WERI-Rb-1 (cell line): ENCODE measurements at places on chromosomes 6 and 20.

DNA sequence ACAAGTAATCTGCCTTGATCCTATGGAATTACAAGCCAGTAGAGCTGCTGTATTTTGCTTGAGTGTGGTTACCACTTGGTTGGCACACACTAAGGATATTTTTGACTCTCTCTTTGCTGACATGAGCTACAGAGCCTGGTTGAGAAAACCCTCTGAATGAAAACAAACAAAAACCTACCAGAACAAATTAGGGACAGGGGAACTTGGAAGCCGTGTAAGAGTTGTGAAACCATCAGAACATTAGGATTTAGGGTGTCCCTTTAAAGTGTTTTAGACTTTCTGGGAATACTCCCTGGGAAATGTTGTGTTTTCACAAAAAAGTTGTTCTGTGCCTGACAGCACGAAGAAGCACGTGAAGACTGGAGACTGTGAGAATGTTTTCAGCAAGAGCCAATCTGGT, 20.5 kb upstream of the PDE7B start:
- DNase-seq: no peak

DNA sequence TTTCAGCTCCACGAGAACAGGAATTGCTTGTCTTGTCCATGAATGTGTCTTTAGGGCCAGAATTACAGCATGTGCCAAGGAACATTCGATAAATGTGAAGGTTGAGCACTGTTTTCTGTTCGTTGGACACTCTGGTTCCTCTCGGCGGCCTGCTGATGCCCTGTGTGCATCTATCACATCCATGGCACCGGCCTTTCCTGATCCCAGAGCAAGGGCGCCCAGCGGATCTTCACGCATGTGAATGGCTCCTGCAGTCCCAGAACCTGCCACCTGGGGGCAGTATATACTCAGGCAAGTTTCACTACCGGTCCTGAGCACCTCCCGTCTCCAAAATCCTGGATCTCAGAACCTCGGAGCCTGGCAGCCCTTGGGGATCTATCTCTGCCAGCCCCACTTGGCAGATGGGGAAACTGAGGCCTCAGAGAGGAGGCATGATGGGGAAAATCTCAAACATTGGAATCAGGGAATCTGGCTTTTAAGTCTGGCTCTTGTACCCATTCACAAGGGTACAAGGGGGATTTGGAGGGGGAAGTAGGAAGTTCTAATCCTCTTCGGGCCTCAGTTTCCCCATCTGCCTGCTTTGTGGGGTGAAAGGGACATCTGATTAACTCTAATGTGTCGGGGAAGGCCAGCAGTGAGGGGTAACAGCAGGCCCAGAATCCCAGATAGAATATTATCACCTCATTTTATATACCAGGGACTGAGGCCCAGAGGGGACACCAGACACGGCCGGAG, 4.3 kb upstream of the CEBPB start:
- peak; percentile 93 for DNase-seq

DNA sequence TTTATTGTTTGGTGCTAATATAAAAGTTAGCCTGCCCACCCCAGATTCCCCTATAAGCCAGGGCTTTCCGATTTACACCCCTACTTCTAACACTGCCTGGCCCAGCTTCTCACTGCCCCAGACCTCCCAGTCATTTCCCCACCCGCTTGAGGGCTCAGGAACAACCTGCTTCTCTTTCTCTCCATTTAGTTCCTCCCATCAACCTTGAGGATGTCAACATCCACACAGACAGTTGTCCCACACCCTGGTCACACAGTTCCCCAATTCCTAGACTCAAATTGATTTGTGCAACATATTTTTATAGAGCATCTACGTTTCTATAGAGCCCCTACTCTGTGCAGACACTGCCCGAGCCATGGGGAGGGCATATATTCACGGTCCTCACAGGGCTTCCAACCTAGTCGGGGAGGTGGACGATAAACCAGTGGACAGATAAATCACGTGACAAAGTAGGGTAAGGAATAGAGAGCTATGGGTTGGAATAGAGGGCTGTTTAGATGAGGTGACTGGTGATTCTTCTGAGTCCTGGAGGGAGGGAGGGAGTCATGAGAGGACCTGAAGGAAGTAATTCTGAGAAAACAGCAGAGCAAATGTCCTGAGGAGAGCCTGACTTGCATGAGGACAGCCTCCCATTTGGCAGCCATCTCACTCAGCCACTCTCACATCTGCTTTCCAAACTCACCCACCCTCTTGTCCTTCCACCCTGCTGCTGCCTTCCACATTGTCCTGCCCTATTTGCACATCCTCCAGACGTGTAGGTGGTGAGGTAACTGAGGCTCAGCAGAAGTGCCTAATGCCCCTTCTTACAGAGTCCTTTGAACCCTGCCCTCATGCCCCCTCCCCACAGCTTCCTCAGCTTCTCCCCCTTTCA, 6.3 kb downstream of the GABRR2 start:
- no peak for DNase-seq

DNA sequence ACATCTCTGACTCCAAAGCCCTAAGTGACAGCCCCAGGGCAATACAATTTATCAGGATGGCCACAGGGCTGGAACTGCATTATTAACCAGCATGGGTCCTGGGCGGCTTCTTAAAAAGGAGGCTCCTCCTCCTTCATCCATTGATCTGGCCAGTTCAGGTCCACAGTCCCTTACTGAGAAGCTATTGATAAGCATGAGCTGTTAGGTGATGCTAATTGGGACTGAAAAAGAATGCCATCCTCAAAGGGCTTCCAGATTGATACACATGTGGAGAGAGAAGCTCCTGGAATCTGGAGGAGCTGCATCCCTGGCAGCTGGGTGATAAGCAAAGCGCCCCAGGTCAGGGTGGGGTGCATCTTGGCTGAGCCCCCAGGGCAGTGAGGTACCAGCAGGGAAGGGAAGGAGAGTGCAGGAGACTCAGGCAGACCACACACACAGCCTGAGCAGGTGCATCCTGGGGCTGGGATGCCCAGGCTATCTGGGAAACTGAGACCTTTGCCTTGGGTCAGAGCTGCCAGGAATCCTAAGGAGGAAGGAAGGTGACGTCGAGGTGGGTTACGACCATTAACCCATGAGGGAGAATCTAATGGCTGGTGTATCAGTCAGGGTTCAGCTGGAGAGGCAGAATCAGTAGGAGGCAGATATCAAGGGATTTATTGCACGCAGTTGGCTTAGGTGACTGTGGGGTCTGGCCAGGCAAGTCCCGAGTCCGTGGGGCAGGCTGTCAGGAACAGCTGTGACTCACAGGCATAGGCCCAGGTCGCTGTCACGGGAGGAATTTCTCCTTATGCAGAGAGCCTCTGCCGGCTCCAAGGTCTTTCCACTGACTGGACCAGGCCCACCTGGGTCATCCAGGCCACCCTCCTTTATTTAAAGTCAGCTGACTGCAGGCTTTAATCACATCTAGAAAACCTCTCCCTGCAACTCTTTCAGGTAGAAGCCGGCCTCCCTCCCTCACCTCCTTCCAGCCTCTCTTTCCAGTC, 261.2 kb downstream of the BMP7 start:
- no peak for DNase-seq

GRCh38 chr6:150895928-150896632, 30.6 kb downstream of the MTHFD1L start:
- DNase-seq: no peak

DNA sequence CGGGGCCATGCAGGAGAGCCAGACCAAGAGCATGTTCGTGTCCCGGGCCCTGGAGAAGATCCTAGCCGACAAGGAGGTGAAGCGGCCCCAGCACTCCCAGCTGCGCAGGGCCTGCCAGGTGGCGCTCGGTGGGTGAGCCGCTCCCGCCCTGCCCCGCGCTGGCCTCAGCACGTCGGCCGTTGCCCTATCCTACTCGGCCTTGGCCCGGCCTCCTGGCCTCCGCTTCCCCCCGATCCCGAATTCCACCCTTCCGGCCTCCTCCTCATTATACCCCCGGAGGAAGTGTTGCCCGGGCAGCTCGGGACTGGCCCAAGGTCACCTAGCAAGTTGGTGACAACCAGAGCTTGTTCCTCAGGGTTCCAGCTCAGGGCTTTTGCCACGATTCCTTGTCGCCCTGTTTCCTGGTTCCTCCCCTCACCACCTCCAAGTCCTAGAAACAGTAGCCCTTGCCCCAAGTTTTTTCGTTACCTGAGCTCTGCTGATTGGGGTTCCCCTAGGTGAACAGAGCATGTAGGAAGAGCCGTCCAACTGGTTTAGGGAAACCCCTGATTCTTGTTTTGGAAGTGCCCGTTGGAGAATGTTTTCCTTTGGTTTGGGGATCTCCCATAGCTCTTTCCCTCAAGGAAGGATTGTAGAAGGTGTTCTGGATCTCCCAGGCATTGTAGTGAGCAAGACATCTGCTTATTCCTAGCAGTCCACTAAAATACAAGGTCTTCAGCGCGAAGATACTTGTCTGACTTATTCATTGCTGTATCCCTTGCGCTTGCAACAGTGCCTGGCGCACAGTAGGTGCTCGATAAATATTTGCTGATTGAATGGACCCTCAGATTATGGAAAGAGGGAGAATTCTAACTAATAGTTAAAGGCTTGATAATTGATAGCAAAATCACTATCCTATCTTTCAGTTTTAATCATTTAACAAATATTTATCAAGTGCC, 641 bp downstream of the ARFGEF2 start:
- DNase-seq: peak; percentile 66

GRCh38 chr6:144310765-144311164, 25.6 kb downstream of the UTRN start:
- no peak for DNase-seq
